Uterus (tissue), 4 donors: ENCODE measurements at places on chromosomes 13 and 19.

DNA sequence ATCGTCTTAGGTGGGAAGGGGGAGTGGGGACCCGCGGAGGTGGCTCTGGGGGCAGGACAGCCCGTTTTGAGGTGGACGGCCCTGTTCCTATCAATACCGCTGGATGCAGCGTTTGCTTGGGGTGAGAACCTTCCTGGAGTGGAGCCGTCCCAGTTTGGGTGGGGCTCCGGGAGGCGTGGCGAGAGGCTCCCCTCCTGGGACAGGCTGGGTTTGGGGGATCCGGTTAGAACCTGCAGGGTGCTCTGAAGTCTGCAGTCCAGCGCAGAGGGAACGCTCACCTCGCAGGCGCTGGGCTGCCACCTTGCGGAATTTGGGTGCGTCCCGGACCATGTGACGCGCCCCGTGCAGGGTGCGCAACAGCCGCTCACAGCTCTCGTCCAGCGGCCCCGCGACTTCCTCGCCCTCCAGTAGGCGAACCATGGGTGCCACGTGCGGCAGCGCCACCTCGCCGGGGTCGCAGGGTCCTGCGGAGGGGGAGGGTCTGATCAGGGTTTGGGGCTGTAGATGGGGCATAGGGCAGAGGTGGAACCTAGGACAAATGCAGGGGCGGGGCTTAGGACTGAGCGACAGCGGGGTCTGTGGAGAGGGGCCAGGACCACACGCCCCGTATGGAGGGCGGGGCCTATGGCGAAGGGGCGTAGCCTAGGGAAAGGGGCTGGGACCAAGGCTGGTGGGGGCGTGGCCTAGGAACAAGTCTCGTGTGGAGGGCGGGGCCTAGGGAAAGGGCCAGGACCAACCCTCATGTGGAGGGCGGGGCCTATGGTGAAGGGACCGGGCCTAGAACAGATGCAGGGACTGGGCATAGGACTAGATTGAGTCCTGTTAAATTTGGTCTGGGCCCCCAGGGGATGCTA, 13.8 kb downstream of the SH2D3A start:
- H3K4me1 ChIP-seq = no peaks in the 10 kb centered on the region
- H3K4me3 ChIP-seq = peak overlapping the region; percentile 23
- no peak overlapping the region for H3K27ac ChIP-seq
- H3K36me3 ChIP-seq = no peaks in the 10 kb centered on the region

- peak overlapping the region; percentile 49 for H3K4me3 ChIP-seq
- DNase-seq = no peak
- peak overlapping the region; percentile 77 for H3K27ac ChIP-seq
- H3K27me3 ChIP-seq = no peaks in the 10 kb centered on the region
Measured at GRCh38 chr13:48410199-48410598, 2.7 kb downstream of the LPAR6 start.

DNA sequence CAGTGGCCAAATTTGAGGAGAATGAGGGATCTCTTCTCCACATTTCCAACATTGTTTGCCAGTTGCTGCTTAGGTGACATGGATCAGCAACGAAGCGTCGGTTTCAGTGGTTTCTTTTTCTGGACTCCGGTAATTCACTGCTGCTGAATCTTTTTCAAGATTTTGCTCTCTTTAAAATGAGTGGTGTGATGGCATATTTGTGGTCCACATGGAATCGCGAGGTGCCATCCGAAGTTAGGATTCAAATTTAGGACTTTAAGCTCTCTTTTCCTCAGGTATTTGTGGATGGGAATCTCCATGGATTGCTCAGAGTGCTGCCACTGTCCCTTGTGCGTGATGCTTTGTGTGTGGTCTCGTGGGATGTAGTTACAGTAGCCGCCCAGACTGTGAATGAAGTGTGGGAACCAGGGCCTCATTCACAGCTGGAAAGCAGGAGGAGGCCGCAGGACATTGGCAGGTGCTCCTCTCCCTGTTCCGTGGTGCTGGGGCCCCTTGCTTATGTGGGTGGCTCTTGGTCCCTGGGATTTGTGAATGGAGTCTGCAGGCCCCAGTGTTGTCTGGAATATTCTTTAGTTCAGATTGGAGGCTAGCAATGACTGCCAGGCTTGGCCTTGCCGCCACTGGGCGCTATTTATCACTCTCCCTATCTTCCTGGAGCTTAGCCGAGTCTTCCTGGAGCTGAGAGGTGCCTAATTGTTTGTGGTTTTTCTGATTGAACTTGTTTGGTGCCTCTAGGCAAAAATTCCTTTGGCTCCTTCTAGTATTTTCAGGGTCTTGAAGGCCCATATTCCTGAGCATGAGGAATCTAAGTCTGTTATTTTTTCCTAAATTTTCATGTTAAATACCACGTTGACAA, 1.5 kb downstream of the ILF3 start:
- peaks cover 9% of the 10 kb centered on the region for H3K4me1 ChIP-seq
- no peak for DNase-seq
- peak overlapping the region; percentile 95 for H3K4me3 ChIP-seq

- no peaks in the 10 kb centered on the region for H3K36me3 ChIP-seq
- H3K4me1 ChIP-seq = no peaks in the 10 kb centered on the region
- H3K4me3 ChIP-seq = no peak overlapping the region
- no peak for DNase-seq
- H3K27me3 ChIP-seq = no peaks in the 10 kb centered on the region
- peak overlapping the region; percentile 18 for H3K27ac ChIP-seq
Measured at GRCh38 chr13:111216166-111216960, 101.3 kb downstream of the ARHGEF7 start.

DNA sequence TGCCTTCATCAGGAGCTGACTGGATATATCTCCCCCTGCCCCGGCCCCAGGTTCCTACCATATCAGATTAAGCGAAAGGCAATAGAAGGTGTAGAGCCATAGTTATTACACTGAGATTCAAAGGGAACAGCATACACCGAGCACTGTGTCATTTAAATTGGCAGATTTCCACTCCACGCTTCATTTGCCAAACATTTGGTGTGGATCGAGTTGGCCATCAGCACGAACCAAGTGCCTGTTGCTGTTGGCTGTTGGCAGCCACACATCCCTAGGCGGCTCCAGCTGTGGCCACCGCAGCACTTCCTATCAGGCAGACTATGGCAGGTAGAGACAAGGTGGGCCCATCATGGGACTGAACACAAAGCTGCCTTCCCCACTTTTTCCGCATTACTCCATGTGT, 115.8 kb downstream of the CCNA1 start:
- H3K36me3 ChIP-seq = no peaks in the 10 kb centered on the region
- H3K27ac ChIP-seq = no peak overlapping the region
- H3K27me3 ChIP-seq = no peaks in the 10 kb centered on the region
- no peaks in the 10 kb centered on the region for H3K4me1 ChIP-seq
- no peak overlapping the region for H3K4me3 ChIP-seq

DNA sequence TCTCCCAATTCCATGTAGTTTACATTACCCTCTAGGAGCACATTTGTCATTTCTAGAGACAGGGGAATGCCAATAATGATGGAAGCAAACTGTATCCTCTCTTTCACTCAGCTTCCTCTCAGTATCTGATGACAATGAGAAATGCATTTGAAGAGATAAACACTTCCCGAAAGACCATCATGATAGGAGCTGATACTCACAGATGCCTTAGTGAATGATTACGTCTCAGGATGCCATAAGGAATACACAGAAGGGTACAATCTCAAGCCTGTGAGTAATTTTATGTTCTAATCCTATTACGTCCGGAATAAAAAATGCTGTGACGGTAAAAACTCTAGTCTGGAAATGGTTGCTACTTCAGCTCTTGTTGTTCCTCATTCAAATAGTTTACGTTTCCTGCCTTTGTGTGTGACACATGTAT, 663.8 kb upstream of the MIR17HG start:
- no peak for DNase-seq
- no peaks in the 10 kb centered on the region for H3K27me3 ChIP-seq
- H3K4me1 ChIP-seq = no peaks in the 10 kb centered on the region
- H3K36me3 ChIP-seq = no peaks in the 10 kb centered on the region

DNA sequence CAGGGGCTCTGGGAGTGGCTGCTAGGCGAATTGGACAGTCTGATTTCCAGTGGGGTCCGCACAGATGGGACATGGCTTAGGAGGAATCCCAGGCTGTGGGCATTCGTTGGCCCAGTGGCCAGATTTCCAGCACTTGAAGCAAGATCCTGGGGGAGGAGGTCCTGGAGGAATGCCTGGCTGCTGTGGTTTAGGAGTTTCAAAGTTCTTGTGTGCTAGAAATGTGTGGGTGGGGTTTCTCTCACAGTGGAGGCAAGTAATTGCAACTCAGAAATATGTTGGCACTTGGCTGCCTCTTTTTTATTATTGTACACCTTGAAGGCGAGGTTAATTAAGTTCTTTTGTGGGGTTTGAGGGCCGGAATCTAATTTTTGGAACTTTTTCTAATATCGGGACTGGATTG, 17.1 kb downstream of the IGFL3 start:
- no peak for DNase-seq
- no peaks in the 10 kb centered on the region for H3K27me3 ChIP-seq
- no peak overlapping the region for H3K4me3 ChIP-seq
- no peak overlapping the region for H3K27ac ChIP-seq
- H3K4me1 ChIP-seq = no peaks in the 10 kb centered on the region
- no peaks in the 10 kb centered on the region for H3K36me3 ChIP-seq

- H3K4me3 ChIP-seq = no peak overlapping the region
- H3K27me3 ChIP-seq = no peaks in the 10 kb centered on the region
- no peaks in the 10 kb centered on the region for H3K4me1 ChIP-seq
- H3K36me3 ChIP-seq = no peaks in the 10 kb centered on the region
- DNase-seq = no peak
Measured at GRCh38 chr19:42469311-42470235, 26.8 kb upstream of the CXCL17 start.

DNA sequence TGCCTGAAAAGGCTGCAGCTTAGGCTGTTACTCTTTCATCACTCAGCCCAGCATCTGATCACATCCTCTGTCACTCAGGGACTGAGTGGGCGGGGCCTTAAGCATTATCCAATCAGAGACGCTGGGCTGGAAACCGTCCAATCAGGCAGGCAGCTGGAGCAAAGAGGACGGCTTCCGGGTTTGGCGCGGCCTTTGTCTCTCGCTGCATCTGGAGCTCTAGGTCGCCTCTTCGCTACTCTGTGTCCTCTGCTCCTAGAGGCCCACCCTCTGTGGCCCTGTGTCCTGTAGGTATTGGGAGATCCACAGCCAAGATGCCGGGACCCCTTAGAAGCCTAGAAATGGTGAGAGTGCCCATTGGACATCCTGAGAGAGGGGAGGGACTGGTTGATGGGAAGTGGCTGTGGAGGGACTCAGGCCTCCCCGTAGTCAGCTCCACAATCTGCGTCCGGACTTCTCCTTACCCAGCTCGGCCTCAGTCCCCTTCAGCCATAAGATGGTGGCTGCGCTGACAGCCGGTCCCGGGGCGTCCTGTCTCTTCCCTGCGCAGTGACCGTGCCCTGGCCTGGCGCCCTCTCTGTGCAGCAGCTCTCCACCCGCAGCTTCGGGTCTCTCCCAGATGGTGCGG, at the start of gene ZNF486:
TSS of gene ZNF486 (plus strand) at position 195 of the 625 bp plus-strand sequence. CDS start at position 312, 117 bp downstream.
- peak within 1 kb of the TSS; percentile 56 for H3K4me3 ChIP-seq
- no peaks in the 10 kb centered on the region for H3K36me3 ChIP-seq
- peak; percentile 96 for DNase-seq
- H3K4me1 ChIP-seq = no peaks in the 10 kb centered on the region

DNA sequence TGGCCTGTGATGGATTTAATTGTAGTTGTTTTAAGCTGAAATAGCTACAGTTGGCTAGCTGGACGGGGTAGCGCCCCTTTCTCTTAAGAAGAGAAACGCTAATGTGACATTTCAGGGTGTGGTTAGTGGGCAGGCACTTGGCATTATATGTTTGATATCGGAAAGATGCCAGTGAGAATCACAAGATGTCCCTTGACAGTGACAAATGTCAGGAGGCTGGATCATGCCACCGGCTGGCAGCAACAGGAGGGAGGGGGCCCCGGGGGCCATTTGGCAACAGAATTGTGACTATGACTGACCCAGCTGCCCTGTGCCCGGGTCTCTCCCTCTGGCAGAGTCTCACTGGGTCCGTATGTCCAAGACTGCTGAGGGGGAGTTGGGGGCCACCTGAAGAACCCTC, 4.7 kb downstream of the DCAF15 start:
- H3K36me3 ChIP-seq = no peaks in the 10 kb centered on the region
- H3K27ac ChIP-seq = no peak overlapping the region
- no peak overlapping the region for H3K4me3 ChIP-seq
- no peaks in the 10 kb centered on the region for H3K27me3 ChIP-seq
- H3K4me1 ChIP-seq = no peaks in the 10 kb centered on the region

GRCh38 chr13:101455863-101456262, 3.4 kb downstream of the ITGBL1 start:
- H3K27me3 ChIP-seq = no peaks in the 10 kb centered on the region
- no peak overlapping the region for H3K27ac ChIP-seq
- H3K4me3 ChIP-seq = no peak overlapping the region
- DNase-seq = no peak
- no peaks in the 10 kb centered on the region for H3K4me1 ChIP-seq
- H3K36me3 ChIP-seq = no peaks in the 10 kb centered on the region

DNA sequence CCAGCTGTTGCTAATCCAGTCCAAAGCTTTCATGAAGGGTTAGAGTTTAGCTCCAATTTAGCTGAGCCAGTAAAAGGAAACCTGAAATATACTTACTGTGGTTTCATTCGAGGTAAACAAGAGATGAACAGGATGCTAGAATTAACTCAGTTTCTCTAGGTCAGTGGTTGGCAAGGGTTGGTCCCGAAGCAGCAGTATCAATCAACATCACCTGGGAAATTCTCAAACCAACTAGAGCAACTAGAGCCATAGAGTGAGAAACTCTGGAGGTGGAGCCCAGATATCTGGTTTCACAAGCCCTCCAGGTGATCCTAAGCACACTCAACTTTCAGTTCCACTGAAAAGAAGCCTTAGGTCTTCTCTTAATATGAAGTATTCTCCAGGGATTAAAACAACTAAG, 376.7 kb downstream of the OXGR1 start:
- H3K4me1 ChIP-seq = no peaks in the 10 kb centered on the region
- H3K27ac ChIP-seq = no peak overlapping the region
- no peak for DNase-seq
- H3K4me3 ChIP-seq = no peak overlapping the region

DNA sequence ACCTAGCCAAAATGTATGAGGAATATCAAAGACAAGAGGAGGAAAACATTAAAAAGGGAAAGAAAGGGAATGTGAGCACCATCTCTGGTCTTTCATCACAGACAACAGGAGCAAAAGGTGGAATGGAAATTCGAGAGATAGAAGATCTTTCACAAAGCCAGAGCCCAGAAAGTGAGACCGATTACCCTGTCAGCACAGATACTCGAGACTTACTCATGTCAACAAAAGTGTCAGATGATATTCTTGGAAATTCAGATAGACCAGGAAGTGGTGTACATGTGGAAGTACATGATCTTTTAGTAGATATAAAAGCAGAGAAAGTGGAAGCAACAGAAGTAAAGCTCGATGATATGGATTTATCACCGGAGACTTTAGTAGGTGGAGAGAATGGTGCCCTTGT, 217.0 kb downstream of the NBEA start:
- no peak overlapping the region for H3K4me3 ChIP-seq
- no peaks in the 10 kb centered on the region for H3K4me1 ChIP-seq
- no peak for DNase-seq
- H3K36me3 ChIP-seq = no peaks in the 10 kb centered on the region

- H3K36me3 ChIP-seq = no peaks in the 10 kb centered on the region
- no peak overlapping the region for H3K27ac ChIP-seq
- no peaks in the 10 kb centered on the region for H3K4me1 ChIP-seq
- DNase-seq = no peak
- H3K4me3 ChIP-seq = no peak overlapping the region
- H3K27me3 ChIP-seq = no peaks in the 10 kb centered on the region
Measured at GRCh38 chr13:24264976-24265375, 44.4 kb upstream of the C1QTNF9 start.
